ENCODE measurements at places on chromosomes 3 and 15. TPM values are rescaled to one million over a fixed set of nuclear protein-coding genes. Genes with fewer than 3 reads are reported as not detected.

GRCh38 chr15:82709081-82709420 is 624 bp downstream of the AP3B2 start:
- H3K27me3 ChIP-seq = no peaks in the 10 kb centered on the region
- H3K4me3 ChIP-seq = no peak overlapping the region
- H3K4me1 ChIP-seq = no peaks in the 10 kb centered on the region
- H3K36me3 ChIP-seq = no peaks in the 10 kb centered on the region

DNA sequence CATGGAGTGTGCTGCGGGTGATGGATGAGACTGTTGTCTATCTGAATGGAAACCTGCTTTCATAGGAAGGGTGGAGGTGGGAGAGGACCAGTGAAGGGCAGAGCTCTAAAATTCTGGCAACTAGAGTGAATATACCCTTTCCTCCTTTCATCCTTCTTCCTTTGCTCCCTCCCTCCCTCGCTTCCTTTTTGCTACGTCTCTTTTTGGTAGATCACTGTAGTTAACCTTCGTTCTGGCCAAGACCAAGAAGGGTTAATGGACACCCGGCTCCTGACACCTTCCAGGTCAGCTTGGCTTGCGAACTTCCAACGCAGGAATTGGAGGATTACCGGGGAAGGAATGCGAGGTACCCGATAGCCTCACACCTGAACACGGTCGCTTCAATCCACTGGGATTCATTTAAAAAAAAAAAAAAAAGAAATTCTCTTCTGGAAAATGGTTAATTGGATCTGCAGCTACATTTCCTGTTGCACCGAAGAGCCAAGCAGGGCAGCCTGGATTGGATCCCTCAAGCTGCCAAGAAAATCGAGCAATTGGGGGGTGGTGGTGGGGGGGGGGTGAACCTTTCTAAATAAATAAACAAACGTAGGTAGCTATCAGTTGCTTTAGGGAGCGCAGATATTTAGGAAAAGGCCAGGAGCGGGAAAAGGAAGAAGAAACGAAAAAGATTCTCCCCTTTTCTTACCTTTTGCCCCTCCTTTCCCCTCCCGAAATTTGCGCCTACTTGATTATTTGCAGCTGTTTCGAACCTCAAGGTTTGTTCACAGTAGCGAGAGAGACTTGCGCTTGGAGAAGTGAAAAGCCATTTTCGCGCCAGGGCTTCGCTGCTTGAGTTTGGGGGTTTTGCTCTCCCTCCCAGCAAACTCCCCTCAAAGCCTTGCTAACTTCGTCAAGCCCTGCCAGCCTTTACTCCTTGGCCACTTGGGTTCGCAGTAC is 9.5 kb upstream of the NR2F2 start:
- no peak for DNase-seq
- H3K27me3 ChIP-seq = peaks cover 25% of the 10 kb centered on the region
- no peak overlapping the region for H3K4me3 ChIP-seq
- H3K4me1 ChIP-seq = no peaks in the 10 kb centered on the region

SI gene
- polyA plus RNA-seq = not detected

- peaks cover 3% of the 10 kb centered on the region for H3K36me3 ChIP-seq
- H3K4me1 ChIP-seq = peaks cover 9% of the 10 kb centered on the region
- DNase-seq = no peak
Observed at GRCh38 chr3:59866076-59866475, 816.3 kb upstream of the CFAP20DC start.

- peaks cover under 1% of the 10 kb centered on the region for H3K27me3 ChIP-seq
- no peaks in the 10 kb centered on the region for H3K36me3 ChIP-seq
- H3K4me3 ChIP-seq = no peak overlapping the region
- DNase-seq = no peak
Observed at GRCh38 chr15:33132233-33132580, 62.3 kb downstream of the FMN1 start.

DNA sequence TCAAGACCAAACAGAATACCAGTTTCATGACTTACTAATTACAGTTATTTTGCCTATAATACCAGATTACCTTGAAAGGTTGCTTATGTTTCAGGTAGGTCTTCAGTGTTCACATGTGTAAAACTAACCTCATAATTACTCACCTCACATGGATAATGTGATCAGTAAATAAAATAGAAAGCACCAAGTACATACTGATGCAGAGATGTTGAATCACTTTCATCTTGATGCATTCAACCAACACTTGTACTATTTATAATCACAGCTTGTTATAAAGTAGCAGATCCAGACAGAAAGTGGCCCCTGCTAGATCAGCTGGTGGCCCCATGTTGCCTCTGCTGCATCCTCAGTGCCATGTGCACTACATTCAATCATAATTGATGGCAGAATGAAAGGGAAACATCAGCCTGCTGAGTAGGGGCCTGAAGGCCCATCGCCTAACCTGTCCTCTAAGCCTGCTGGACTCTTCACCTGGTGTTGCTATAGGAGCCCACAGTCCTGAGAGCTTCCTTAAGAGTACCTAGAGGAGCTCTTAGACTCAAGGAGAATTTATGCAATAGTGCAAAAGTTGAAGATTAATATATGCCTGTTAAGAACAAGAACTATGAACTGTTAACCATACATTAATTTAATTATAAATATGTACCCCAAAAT is 154.3 kb downstream of the PLCL2 start:
- no peak for DNase-seq
- peak overlapping the region; percentile 64 for H3K27ac ChIP-seq
- H3K4me1 ChIP-seq = peaks cover 80% of the 10 kb centered on the region
- H3K27me3 ChIP-seq = no peaks in the 10 kb centered on the region
- H3K4me3 ChIP-seq = peak overlapping the region; percentile 21
- peaks cover 9% of the 10 kb centered on the region for H3K36me3 ChIP-seq

- H3K27ac ChIP-seq = peak overlapping the region; percentile 76
- H3K27me3 ChIP-seq = peaks cover 1% of the 10 kb centered on the region
- no peak for DNase-seq
- peaks cover 12% of the 10 kb centered on the region for H3K36me3 ChIP-seq
- H3K4me3 ChIP-seq = no peak overlapping the region
Observed at GRCh38 chr3:188241072-188241471, 87.1 kb downstream of the LPP start.

- no peak for DNase-seq
- H3K27ac ChIP-seq = no peak overlapping the region
- H3K27me3 ChIP-seq = peaks cover 7% of the 10 kb centered on the region
- H3K4me3 ChIP-seq = peak overlapping the region; percentile 63
Observed at GRCh38 chr3:72448375-72448823, 399.8 kb downstream of the SHQ1 start.

LIPH gene
- 0.97 TPM for polyA plus RNA-seq

ATP13A4 gene
- 1.9 TPM for polyA plus RNA-seq

GRCh38 chr15:72242775-72243370 is 11.9 kb upstream of the PKM start:
- peaks cover 31% of the 10 kb centered on the region for H3K36me3 ChIP-seq
- H3K27me3 ChIP-seq = no peaks in the 10 kb centered on the region
- no peak overlapping the region for H3K4me3 ChIP-seq
- H3K4me1 ChIP-seq = no peaks in the 10 kb centered on the region
- no peak for DNase-seq

PLCH1 gene
- polyA plus RNA-seq = 0.11 TPM

- H3K27me3 ChIP-seq = peaks cover 1% of the 10 kb centered on the region
- no peak overlapping the region for H3K27ac ChIP-seq
- H3K4me1 ChIP-seq = peaks cover 3% of the 10 kb centered on the region
- peaks cover 44% of the 10 kb centered on the region for H3K36me3 ChIP-seq
- DNase-seq = no peak
- H3K4me3 ChIP-seq = no peak overlapping the region
Observed at GRCh38 chr15:79887054-79887930, 9.5 kb downstream of the MTHFS start.

- no peaks in the 10 kb centered on the region for H3K27me3 ChIP-seq
- H3K36me3 ChIP-seq = peaks cover 4% of the 10 kb centered on the region
- peaks cover 17% of the 10 kb centered on the region for H3K4me1 ChIP-seq
- DNase-seq = no peak
- H3K27ac ChIP-seq = no peak overlapping the region
Observed at GRCh38 chr15:77497942-77498361, 77.3 kb downstream of the HMG20A start.

LYZL4 gene
- not detected for polyA plus RNA-seq

- no peaks in the 10 kb centered on the region for H3K4me1 ChIP-seq
- no peak for DNase-seq
- H3K4me3 ChIP-seq = no peak overlapping the region
- H3K36me3 ChIP-seq = peaks cover 3% of the 10 kb centered on the region
- H3K27ac ChIP-seq = no peak overlapping the region
- H3K27me3 ChIP-seq = no peaks in the 10 kb centered on the region
Observed at GRCh38 chr15:50365971-50366370, 11.0 kb upstream of the GABPB1 start.

C2CD4A gene
- not detected for polyA plus RNA-seq

KCNAB1 gene
- polyA plus RNA-seq = 0.31 TPM

GRCh38 chr15:100908466-100908865 is 10.7 kb upstream of the LRRK1 start:
- no peak for DNase-seq
- no peaks in the 10 kb centered on the region for H3K27me3 ChIP-seq
- H3K36me3 ChIP-seq = no peaks in the 10 kb centered on the region
- no peaks in the 10 kb centered on the region for H3K4me1 ChIP-seq
- H3K27ac ChIP-seq = no peak overlapping the region
- no peak overlapping the region for H3K4me3 ChIP-seq

DNA sequence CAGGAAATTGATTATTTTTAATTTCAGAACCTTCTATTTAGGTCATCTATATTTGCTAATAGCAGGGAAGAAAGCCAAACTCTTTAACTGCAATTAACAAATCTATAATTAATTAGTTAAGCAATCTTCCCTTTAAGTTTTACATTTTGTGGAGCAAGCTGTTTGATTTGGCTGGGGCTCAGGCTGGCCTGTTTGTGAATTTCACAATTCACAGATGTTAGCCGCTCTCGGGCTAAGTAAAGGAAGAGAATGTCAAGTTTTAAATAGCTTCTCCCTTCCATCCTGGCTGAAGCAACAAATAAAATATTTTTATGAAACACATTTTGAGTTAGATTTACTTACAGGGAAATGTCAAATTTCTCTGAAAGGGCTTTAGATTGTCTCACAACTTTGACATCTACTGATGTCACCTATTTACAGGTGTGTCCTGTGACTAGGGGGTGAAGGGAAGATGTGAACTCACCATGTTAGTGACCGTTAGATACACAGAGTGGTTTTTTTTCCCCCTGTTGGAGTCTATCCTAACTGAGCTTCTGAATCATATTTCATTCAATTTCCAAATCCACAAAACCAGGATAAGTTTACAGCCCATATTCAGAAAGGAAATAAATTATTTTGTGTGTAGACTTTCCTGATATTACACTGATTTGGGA is 1.3 kb upstream of the TP63 start:
- no peak overlapping the region for H3K27ac ChIP-seq
- H3K4me1 ChIP-seq = peaks cover 9% of the 10 kb centered on the region
- no peak overlapping the region for H3K4me3 ChIP-seq
- no peak for DNase-seq

DNA sequence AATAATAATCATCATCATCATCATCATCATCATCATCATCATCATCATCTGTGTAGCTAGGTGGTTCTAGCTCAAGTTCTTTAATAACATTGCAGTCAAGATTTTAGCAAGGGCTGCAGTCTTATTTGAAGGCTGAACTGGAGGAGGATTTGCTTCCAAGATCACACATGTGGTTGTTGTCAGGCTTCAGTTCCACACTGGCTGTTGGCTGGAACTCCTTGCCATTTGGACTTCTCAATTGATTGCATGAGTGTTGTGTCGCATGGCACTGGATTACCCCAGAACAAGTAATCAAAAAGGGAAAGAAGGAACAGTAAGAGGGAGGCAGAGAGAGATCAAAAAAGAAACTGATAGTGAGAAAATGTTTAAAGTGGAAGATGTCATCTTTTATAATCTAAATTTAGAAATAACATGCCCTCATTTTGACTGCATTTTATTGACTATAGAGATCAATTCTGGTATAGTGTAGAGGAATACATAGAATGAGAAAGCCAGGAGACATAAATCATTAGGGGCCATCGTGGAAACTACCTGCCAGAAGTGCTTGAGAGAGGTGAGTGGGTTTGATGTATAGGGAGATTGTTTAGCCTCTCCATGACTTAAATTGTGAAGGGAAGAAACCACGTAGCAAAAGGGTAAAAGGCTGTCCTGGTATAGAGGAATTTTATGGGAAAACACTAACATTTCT is 346.6 kb upstream of the RBMS3 start:
- no peak overlapping the region for H3K27ac ChIP-seq
- no peak for DNase-seq
- no peak overlapping the region for H3K4me3 ChIP-seq
- H3K4me1 ChIP-seq = no peaks in the 10 kb centered on the region
